ENCODE measurements at places on chromosomes 13 and 19.

DNA sequence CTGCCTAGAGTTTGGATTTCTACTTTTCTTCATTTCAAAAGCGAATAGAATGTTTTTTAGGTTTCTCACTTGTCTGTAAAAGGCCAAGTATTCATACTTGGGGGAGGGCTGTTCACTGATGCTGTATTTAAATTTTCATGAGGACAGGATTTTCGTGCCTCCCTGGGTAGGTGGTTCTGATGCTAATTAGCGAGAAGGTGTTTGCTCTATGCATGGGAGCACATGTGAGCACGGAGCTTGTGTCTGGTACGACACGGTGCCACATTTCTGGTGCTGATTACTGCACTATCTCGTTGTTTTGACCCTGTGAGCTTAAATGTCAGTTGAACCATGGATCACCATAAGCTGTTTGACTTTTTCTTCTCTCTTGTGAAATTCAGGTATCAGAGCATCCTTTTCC is 45.8 kb downstream of the MTUS2 start:
- no peak for DNase-seq

GRCh38 chr13:28984825-28985224 is 164.7 kb downstream of the MTUS2 start:
- peak; percentile 1 for DNase-seq

DNA sequence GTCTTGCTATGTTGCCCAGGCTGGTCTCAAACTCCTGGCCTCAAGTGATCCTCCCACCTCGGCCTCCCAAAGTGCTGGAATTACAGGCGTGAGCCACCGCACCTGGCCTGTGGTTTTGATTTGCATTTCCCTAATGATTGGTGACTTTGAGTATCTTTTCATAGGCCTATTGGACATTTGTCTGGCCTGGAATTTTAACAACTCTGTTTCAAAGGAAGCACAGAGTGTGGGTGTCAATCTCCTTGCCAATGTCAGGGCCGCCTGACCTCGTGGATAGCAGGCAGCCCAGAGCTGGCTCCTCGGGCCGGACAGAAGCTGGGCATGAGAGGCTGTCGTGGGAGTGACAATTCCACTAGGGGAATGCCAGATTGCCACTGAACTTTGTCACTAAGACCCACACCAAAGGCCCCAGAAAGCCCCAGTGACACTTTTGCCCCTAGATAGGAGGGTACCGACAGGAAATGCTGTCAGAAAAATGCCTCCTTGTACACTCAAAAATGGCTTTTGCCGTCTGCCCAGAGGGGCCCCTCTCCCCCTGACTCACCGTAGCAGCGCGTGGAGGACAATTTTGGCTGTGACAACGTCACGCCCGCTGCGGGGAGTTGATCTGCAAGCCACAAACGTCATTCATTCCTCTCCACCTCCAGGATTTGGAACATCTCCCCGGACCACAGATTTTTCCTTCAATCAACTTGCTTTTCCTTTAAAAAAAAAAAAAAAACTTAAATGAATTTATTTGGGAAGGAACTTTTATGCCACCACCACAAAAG is 11.7 kb upstream of the ADGRE5 start:
- DNase-seq = peak; percentile 61

DNA sequence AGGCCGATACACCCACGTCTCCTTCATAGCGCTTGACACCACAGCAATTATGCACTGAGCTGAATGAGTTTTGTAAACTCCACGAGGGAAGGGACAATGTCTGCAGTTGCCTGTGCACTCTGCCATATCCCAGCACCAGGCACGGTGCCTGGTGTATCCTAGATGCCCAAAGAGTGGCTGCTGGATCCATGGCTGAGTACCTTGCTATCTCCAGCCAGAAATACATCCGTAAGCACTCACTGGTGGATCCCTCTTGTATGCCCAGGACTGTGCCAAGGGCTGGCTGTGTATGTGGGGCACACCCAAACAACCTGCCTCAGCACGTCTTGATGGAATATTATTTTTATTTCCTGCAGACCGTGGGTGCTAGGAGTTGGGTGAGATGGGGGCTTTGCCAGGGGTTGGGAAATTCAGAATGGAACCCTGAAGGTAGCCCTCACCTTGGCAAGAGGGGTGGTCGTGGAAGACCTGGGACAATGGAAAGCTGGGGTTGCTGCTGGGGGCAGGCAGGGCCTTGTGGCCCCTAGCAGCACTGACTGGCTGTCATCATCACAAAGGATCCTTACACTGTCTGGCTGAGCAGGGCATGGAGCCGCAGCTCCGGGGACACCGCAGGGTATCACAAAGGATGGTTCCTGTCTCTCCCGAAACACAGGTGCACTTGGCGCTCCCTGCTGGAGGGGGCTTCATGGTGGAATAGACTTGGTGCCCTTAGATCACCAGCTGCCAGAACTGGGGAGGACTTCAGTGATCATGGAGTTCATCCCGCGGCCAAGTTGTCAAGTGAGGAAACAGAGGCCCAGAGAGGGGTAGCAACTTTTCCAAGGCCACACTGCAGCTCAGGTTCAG is 131.3 kb downstream of the URI1 start:
- no peak for DNase-seq

DNA sequence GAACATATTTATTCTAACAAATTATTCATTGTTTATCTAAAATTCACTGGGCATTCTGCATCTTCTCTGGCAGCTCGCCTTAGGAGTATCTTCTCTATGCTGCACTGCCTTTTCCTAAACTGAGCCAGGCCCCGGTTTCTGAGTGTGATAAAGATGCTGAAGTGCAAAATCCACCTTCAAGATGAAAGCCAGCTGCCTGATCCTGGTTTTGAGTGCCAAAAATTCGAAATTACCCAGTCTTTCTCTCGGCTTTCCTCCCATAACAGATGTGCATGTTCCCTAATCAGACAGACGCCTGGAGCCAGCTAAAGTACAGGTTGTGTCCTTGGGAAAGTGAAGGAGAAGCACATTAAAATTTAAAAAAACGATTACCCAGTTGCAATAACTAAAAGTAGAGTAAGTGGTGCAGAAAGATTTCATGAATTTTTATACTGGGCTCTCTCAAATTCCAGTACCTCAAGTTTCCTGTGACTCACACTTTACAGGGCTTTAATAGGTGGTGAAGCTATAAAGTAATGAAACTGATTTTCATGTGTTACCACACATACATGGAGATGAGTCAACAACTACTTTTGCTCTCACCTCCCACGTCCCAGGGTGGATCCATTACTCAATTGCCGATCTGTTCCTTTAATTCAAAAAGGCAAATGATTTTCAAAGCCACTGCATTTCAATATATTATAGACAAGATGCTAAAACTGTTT is 65.0 kb upstream of the GTF2F2 start:
- peak; percentile 78 for DNase-seq

DNA sequence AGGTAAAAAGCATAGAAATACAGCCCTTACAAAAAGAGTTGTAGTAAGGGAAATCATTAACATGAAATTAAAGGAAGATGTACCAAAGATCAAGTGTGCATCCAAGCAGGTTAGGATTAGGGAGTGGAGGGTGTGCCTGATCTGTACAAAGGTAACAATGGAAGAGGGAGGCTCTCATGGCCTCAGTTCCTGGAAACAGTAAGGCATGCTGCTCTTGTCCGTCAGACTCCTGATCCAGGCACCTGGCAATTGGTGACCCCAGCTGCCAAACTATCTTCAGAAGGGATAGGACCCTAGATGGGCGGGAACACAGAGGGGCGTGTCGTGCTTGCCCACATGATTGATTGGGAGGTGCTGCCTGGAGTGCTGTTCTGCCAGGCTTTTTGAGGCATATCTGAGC is 4.5 kb downstream of the TEX26 start:
- DNase-seq = no peak

DNA sequence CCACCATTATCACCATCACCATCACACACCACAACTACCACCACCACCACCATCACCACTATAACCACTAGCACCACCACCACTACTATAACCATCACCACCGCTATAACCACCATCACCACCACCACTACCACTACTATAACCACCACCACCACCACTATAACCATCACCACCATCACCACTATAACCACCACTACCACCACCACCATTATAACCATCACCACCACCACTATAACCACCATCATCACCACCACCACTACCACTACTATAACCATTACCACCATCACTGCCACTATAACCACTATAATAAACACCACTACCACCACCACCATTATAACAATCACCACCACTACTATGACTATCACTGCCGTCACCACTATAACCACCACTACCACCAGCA is 173.2 kb downstream of the DCLK1 start:
- no peak for DNase-seq

DNA sequence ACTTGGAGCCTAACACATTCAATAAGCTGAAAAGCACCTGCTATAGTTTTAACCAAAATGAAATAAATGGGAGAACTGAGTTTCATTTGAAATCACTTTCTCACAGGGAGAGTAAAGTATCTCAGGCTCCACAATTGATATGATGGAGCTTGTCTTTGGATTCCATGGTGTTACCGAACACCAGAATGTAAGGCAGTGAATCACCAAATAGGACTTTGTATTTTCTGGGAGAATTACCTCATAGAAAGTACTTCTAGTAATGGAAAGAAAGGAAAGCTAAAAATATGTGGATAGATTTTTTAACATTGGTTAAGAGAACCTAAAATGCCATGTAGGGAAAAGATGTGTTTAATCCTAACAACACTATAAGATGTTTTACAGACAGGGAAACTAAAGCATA is 123.6 kb downstream of the NALCN start:
- peak; percentile 32 for DNase-seq

- DNase-seq = no peak
Measured at GRCh38 chr19:43807651-43808050, 5.4 kb upstream of the LYPD5 start.

DNA sequence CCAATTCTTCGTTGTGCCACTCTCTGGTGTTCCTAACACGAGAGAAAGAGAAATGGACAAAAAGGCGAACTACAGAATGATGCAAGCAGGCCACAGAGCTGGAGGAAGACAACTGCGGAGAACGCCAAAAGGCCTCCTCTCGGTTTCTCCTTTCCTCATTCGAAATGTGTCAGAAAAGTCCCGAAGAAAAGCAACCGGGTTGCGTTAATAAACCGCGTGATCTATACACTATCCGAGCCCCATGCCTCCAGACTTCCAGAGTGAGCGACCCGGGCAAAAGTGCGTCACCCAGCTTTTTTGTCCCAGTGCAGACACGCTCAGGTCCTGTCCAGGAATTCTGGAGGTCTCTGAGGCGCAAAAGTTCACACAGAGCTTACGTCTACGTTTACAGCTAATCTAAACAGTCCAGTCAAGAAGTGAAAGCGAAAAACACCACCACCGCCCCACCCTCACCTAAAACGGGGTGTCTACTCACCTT is 413 bp downstream of the N4BP2L2 start:
- peak; percentile 74 for DNase-seq

DNA sequence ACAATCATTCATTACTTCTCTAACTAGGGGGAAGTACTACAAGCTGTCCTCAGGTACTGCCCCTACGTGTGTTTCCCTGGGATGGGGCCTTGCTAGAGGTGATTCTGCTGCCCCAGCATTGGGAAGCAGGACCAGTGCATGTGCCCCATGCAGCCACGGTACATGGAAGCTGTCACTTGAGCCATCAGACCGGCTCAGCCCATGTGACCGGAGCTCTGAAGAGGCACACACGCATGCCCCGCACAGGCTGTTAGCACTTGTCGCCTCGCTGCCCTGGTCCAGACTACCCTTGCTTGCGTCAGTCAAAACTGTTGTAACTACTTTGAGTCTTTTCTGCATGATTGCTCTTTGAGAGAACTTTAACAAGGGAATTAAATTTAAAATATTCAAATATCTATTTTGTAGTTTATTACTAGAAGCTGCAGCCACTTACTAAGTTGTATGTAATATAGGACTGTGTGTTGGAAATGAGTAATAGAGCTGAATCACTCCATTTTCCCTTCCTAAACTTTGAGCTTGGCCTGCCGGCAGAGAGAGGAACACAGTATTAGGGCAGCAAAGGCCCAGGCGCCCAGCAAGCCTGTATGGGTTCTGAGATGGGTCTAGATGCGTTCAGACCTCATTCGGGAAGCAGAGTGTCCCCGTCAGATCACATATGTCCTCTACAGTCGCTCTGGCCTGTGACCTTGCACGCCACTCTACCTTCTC is 42.2 kb downstream of the DHRS12 start:
- DNase-seq = peak; percentile 7

DNA sequence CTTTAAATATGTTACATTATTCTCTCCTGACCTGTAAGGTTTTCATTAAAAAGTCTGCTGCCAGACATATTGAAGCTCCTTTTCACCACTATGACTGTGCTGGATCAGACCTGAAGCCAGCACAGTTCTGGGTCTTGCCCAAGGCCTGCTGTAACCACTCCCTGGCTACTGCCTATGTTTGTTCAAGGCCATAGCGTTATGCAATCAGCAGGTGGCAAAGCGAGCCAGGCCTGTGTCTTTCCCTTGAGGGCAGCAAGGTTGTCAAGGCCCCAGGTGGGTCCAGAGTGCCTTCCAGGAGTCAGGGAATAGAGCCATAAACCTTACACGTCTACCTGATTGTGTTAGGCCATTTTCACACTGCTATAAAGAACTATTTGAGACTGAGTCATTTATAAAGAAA is 496.8 kb upstream of the PCDH9 start:
- no peak for DNase-seq

- DNase-seq = peak; percentile 3
Measured at GRCh38 chr13:79128158-79128557, 277.9 kb downstream of the RBM26 start.

DNA sequence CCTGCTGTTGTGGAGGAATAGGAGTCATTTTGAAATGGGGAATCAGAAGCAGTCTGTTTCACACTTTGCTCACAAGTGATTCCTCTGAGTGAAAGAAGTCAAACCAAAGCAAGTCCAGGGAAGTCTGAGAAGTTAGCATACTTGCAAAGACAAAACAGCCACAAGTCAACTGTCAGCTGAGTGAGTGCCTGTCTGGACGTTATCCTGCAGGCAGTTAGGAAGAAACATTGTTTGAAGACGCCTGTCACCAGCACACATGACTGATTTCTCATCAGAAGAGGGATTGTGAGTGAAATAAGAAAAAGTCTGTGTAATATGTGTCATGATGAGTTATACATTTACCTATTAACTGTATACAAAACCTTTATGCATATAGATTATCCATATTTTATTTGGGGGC is 153.5 kb downstream of the KCNRG start:
- DNase-seq = no peak

- DNase-seq = no peak
Measured at GRCh38 chr19:57389194-57389729, 392 bp upstream of the ZNF548 start.

GRCh38 chr19:33498391-33499000 is 23.1 kb downstream of the PEPD start:
- no peak for DNase-seq

GRCh38 chr19:49437231-49437630 is 4.1 kb downstream of the SLC17A7 start:
- DNase-seq = no peak
